ENCODE measurements at places on chromosomes 3 and 15.

DNA sequence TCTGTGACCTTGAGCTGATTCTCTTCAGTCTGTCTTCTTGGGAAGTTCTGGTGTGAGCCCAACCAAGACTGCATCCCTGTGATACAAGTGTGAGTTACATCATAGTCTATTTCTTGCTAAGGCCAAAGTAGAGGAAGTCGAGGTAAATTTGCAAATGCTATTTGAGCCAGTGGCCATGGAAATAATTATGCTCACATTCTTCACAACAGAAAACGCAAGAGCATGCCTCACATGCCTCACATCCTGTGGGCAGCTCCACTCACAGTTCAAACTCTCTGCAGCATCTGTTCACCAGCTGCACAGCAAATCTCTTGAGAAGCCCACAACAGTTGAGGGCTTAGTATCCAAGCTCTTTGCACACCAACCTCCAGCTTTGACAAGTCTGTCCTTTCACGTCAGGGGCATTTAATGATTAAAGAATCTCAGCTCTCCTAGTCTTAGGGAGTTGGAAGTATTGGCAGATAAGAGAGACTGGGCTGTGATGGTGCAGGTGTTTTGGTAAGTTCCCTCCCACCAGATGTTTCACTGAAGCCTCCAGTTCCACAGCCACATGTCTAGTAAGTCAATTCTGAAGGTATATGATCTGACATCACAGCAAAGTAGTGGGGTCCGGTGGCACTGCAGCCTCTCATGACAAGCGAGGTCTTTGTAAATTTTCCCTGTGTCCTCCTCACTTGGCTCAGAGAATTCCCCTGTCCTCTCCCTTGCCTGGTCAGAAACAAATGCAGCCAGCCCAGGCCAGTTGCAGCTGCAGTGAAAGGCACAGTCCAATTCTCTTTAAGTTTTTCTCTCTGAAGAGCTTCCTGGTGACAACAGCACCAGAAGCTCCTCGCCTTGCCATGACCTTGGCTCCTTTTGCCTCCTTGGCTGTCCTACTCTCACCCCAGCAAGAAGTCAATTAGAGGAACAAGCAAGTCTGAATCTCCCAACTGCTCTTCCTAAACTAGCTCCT is 166.1 kb downstream of the SSR3 start:
- peak; percentile 99 for DNase-seq

GRCh38 chr15:55357774-55358173 is 38.8 kb downstream of the PIGB start:
- DNase-seq, result peak; percentile 23

GRCh38 chr3:128784232-128784631 is 58.2 kb downstream of the RAB7A start:
- DNase-seq, result no peak

DNA sequence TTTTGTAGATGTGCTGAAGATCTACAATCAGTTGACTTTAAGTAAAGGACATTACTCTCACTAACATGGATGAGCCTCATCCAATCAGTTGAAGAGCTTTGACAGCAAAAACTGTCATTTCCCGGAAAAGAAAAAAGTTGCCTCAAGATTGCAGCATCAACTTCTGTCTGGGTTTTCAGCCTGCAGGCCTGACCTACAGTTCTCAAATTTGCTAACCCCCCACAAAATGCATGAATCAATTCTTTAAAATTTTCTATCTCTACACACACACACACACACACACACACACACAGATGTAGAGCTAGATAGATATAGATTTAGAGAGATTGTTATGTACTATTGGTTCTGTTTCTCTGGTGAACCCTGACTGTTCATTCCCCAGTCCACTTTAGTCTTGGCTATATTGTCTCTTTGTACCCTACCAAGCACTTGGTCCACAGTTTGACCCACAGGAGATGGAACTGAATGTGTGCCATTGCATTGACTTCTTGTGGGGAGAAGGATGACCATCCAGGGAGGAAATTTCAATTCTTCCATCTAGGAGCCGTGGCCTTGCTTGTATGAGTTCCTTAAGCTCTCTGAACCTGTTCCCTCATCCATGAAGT is 228.3 kb downstream of the CLSTN2 start:
- no peak for DNase-seq

DNA sequence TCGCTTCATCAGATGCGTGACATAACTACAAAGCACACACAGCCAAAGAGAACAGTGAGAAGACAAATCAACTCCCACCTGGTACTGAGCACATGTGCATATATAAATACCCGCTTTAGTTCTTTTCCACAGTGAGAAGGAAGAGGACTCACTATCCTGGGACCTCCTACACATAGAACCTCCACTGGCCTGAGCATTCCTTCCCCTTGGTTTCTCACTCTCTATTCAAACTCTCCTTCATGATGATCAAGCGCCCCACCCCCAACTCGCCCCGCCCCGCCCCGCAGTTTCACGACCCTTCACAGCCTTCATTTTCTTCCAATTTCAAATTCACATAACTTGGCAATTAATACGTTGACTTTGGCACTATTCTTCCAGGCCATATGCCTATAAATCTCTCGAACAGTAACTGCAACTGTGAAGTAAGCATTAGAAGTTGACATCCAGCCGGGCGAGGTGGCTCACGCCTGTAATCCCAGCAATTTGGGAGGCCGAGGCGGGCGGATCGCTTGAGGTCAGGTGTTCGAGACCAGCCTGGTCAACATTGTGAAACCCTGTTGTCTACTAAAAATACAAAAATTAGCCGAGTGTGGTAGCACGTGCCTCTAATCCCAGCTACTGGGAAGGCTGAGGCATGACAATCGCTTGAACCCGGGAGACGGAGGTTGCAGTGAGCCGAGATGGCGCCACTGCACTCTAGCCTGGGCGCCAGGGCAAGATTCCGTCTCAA is 1.1 kb downstream of the RPS17 start:
- DNase-seq, result no peak

- no peak for DNase-seq
These were observed 21.8 kb downstream of the PCOLCE2 start for GRCh38 chr3:142866841-142867631.

DNA sequence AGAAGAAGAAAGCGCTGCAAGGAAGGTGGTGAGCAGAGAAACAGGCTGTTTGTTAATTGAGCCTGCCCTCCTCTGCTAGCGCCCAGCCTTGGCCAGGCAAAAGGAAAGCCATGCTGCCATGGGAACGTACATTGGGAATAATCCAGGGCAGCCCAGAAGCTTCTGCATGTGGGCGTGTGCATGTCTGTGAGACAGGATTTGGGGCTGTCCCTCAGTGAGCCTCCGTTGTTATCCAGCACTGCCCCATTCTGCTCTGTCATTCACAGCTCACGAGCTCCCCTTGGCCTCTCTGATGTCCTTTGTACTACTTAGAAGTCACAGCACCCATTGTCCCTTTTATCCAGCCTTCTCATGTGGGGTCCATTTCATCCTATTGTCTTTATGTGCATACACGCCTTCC is 239.1 kb upstream of the ROPN1 start:
- no peak for DNase-seq

GRCh38 chr3:163708428-163708827 is 1369.9 kb downstream of the SI start:
- DNase-seq, result no peak

GRCh38 chr3:45841420-45841756 is 531 bp downstream of the LZTFL1 start:
- no peak for DNase-seq

DNA sequence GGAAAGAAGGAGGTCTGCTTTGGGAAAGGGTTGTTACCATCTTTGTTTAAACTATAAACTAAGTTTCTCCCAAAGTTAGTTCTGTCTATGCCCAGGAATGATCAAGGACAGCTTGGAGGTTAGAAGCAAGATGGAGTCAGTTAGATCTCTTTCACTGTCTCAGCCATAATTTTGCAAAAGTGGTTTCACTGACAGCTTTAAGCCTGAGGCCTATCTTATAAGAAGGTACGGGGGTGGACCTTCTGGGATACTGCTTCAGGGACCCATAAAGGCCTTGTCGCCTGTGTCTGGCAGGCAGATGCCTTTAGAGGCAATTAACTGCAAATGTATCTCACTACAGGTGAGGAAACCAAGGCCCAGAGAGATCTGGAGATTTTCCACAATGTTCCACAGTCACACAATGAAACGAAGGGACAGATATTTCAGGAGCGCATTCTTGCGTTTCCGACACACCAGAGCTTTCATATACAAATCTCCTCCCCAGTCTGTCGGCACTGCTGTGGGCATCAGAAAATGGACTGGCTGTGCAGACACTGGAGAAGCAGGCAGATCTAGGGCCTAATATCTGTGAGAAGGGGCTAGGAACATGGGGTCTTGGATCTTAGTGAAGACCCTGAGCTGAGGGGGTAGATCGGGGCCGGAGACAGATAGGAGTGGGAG is 169.5 kb upstream of the SMAD3 start:
- DNase-seq, result no peak

DNA sequence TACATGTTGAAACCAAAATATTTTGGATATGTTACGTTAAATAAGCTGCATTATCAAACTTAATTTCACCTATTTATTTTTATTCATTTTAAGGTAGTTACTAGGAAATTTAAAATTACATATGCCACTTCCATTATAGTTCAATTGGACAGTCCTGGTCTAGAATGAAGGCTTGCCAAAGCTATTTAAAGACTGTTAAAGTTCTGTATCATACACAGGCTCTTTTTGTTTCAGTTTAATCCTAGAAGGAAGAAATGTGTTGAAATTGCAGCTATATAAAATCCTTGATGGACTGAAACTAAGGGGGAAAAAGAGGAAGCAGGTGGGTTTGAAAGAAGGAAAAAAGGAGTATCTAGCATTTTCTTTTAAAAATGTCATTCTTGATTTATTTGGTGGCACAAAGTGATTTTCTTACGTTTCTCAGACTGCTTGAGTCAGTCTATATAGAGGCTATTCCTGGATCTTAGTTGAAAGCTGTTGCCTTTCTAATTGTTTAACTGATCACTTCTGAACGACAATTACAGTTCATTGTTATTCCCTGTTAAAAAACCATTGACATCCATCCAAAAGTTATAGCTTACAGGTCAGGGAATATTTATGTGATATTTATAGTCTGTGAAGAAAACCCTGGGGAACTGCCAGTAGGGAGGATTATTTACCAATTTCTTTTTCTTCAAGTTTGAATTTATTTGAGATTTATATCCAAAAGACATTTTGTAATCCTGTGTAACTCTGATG is 195.0 kb downstream of the RORA start:
- no peak for DNase-seq

DNA sequence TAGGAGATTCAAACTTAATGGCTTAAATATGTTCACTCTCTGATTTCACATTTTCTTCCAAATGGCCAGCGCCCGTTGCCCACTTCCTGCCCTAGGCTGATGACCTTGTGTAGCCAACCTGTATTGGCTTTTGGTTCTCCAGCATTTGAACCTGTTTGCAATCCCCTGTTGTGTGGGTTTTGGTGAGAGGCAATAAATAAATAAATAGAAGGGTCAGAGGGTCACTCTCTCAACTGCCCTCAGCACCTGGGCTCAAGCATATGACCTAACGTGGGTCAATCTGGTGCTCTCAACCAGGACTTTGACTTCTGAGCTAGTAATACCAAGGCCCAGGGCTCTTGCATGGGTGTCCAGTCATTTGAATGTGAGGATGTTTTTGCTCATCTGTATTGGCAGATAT is 1.8 kb upstream of the SRP14 start:
- DNase-seq, result no peak

GRCh38 chr3:114019486-114019885 is 36.8 kb downstream of the CCDC191 start:
- no peak for DNase-seq

GRCh38 chr3:55854494-55854893 is 367.4 kb upstream of the WNT5A start:
- DNase-seq, result no peak

DNA sequence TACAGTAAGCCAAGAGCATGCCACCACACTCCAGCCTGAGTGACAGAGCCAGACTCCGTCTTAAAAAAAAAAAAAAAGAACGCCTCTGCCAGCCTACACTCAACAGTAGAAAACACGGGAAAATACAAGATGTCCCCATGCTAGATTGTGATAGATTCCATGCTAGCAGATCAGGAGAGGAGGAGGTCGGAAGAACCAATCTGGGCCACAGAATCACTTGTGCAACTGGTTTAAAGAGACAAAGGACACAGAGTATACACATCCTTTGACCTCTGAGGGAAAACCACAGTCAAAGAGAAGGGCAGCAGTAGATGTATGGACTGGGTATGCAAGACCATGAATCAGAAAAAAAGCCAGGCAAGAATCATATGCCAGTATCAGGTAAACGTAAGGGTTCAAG is 15.9 kb downstream of the TBL1XR1 start:
- no peak for DNase-seq

DNA sequence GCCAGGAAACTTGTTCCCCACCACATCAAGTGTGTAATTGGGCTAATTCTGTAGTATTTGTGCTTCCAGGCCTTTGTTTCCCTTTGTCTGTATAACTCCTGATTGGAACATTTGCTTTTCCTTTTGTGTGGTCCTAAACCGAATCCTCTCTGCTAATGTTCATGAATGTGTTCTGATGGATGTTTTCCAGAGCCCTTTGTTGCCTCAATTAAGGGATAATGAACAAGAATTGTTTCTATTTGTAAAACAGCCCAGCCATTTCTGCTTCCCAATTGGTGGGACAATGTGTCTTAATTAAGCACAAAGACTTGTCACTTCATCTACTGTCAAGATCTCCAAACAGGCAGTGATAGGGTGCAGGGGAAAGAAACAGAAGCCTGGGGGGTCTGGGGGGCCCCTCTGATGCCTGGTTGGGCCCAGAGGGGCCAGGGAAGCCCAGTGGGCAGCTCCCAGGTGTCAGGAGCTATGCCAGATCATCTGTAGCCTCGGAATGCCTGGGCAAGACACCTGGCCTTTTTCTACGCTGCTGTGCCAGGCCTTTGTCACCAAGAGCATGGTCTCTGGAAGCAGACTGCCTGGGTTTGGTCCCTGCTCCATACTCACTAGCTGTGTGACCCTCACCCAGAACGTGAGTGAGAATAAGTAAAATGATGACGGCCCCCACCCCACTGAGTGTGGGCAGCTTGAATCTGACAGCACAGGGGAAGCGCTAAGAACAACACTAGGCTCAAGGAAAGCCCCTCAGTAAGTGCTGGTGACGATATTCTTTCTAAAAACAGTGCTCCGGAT is 116.6 kb upstream of the PRR20G start:
- no peak for DNase-seq

- no peak for DNase-seq
These were observed 8.5 kb downstream of the EPB42 start for GRCh38 chr15:43212299-43212698.

DNA sequence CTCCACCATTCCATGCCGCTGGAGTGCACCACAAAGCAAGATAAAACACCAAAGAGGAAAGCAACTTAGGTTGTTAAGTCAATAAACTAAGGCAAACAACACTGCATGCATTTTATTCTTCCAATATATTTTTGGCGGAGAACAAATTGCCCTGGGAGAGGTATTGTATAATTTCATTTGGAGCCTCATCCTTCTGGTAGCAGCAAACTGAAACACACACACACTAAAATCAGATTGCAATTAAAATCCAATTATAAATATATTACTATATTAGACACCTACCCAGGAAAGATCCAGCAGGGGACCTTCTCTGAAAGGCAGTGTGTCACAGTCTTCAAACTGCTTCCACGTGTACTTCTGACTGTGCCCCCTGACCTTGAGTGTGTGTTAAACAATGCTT is 102.3 kb downstream of the RORA start:
- DNase-seq, result no peak

All from BJ (cell line).